ENCODE measurements at places on chromosomes 2 and 18.
A peak's percentile ranks its signal among the peaks of the same experiment; 100 is the strongest.

GRCh38 chr18:77068321-77069312 lies 64.0 kb downstream of the MBP start:
- DNase-seq: peak; percentile 25

DNA sequence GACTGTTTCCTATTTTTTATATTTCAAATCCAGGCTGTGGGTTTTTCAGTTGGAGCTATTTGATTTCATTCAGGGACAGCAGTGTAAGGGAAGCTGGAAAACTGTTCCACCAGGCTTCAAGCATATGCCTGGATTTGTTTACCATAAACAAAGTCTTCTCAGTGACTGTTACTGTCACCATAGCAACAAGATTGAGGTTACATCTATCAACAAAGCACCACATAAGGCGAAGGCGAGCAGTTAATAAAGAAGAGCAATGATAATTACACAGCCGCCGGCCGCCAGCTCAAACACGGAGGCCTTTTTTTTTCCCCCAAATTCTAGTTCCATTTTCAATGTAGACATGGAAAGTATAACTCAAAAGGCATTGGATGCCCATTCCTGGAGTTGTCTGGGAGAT lies 553.7 kb upstream of the SYT4 start:
- DNase-seq: no peak

- no peak for DNase-seq
Measured at GRCh38 chr2:145750144-145750543, 1230.2 kb upstream of the ZEB2 start.

DNA sequence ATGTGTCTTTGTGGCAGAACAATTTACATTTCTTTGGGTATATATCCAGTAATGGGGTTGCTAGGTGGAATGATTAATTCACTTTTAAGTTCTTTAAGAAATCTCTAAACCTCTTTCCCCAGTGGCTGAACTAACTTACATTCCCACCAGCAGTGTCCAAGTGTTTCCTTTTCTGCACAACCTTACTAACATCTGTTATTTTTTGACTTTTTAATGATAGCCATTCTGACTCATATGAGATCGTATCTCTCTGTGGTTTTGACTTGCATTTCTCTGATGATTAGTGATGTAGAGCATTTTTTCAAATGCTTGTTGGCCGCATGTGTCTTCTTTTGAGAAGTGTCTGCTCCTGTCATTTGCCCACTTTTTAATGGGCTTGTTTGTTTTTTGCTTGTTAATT lies 43.1 kb upstream of the PTH2R start:
- peak; percentile 11 for DNase-seq

- DNase-seq: no peak
Measured at GRCh38 chr2:161307676-161308075, 549 bp upstream of the PSMD14 start.

DNA sequence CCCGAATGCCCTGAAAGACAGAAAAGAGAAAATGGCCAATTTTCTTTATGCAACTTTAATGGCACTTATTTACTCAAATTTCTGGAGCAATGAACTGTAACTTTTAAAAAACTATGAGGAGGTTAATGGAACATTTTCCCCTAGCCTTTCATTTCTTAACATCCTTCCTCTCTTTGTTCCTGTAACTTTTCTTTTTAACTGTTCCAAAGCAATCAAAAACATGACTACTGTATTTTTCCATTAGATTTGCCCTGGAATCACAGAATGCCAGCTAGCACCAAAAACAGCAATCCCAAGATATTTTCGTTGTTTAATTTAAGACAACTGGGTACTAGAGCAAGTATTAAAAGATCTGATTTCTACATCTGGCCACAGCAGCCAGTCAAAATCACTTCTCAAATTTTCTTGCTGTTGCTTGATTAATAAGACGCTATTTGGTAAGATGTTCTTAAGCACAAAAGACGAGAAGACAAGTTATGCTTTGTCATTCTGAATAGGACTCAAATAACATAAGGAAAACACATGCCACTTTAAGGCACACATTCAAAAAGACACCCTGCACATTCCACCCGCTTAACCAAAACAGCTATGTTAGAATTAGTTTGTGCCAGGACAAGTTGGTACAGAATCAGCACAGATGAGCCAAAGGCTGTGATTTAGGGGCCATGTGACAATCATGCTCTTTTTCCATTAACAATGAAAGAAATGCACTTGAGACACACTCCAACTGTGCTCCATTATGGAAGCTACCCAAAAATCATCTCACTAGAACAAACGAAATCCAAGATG lies 3.6 kb downstream of the STARD7 start:
- DNase-seq: no peak

- peak; percentile 43 for DNase-seq
Measured at GRCh38 chr18:13465476-13465875, 246.9 kb downstream of the LDLRAD4 start.

DNA sequence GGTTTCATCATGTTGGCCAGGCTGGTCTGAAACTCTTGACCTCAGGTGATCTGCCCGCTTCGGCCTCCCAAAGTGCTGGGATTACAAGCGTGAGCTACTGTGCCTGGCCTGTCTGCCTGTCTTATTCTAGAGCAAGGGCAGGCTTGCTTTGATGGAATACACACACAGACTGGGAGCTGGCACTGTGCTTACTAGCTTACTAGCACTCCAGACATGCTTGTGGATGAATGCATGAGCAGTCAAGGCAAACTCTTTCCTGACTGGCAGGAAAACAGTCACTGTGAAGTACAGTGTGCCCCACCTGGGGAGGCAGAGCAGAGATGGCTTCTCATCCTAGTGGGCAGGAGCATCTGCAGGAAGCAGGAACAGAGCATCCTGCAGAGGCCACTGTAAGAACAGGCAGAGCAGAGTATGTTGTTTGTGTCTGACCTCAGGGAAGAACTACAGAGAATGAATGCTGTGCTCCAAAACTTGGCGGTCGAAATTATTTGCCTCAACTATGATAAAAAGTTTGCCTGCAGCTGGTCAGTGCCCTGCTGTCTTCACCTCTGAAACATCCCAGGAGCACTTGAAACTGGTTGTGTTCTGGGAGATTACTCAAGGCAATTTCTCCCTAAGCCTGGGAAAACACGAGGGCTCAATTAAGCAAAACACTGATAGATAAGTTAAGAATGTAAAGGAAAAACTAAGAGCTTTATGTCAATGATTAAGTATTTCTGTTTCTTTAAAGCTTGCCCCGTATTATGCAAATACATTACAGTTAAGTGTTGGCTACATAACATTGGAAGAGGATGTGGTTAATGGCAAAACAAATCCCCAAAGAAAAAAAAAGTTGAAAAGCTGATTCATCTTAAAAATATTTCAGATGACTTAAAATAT lies 102.4 kb downstream of the VAPA start:
- peak; percentile 77 for DNase-seq

GRCh38 chr2:29446847-29447246 lies 331.6 kb downstream of the CLIP4 start:
- DNase-seq: no peak

DNA sequence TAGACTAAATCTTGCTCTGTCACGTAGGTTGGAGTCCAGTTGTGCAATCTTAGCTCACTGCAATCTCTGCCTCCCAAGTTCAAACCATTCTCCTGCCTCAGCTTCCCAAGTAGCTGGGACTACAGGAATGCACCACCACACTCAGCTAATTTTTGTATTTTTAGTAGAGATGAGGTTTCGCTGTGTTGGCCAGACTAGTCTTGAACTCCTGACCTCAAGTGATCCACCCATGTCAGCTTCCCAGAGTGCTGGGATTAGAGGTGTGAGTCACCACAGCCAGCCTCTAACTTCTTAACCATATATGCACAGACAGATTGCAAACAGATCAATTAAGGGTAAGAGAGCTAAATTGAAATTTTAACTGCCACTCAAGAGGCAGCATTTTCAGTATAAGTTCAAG lies 22.1 kb upstream of the CNGA3 start:
- DNase-seq: peak; percentile 54

- DNase-seq: no peak
Measured at GRCh38 chr2:194718881-194719280, 938.1 kb upstream of the SLC39A10 start.

- no peak for DNase-seq
Measured at GRCh38 chr2:226903179-226903578, 67.3 kb downstream of the RHBDD1 start.

DNA sequence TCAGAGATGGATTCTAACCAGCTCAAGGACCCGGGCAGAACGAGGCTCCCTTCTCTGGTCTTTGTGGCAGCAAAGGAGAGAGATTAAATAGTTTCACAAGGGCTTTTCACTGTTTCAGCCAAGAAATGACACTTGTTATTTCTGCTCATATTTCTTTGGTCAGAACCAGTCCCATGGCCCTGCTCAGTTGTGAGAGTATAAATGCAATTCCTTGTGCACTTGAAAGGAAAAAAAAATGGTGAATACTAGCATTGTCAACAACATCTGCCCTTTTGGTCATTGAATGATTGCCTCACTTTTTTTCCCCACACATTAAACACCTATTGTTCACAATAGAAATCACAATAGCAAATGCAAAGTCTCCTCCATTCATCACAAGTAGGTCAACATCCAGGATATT lies 104.4 kb downstream of the RDH14 start:
- DNase-seq: no peak

DNA sequence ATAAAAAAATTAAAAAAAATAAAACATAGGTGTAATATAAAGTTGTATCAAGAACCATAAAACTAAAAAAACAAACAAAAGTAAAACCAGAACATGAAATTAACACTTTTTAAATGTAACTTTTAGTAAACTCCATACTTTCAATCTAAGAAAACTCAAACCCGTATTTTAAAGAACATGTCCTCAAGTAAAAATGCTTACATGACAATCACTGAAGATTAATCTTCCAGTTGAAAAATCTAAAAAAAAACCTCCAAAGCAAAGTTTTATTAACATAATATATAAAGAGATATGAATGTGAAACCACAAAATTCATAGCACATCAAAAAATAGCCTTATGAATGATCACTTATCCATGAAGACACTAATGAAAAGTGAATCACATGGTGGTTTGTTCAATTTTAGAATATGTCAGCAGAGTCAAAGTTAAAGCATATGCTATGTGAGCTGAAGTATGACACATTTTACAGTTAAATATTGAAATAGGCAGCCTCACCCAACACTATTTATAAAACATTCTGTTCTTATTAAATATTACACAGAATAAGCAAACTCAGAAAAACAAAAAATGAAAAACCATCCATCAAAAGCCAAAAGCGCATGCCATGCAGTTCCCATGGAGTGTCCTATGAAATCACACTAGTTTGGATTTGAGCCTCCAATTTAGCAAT lies 23.1 kb upstream of the CHAC2 start:
- DNase-seq: no peak

- no peak for DNase-seq
Measured at GRCh38 chr2:96409081-96409819, 73.7 kb downstream of the NCAPH start.

DNA sequence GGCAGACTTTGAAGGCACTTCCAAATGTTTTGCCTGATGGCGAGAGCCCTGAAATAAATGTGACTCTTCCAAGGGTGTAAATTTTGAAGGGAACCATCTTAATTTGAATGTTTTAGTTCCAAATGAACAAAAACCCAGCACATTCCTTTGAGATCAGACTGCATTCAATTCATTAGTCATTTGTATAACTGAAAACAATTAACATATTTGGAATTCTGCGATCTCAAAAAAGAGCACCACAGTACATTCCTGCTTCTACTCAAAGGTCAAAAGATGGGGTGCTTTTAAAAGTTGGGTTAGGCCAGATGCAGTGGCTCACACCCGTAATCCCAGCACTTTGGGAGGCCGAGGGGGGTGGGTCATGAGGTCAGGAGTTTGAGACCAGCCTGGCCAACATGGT lies 38.2 kb upstream of the CHRNA1 start:
- DNase-seq: no peak

- DNase-seq: no peak
Measured at GRCh38 chr2:204738721-204739120, 193.4 kb downstream of the PARD3B start.

GRCh38 chr2:226362980-226363379 lies 436.6 kb downstream of the IRS1 start:
- DNase-seq: no peak

DNA sequence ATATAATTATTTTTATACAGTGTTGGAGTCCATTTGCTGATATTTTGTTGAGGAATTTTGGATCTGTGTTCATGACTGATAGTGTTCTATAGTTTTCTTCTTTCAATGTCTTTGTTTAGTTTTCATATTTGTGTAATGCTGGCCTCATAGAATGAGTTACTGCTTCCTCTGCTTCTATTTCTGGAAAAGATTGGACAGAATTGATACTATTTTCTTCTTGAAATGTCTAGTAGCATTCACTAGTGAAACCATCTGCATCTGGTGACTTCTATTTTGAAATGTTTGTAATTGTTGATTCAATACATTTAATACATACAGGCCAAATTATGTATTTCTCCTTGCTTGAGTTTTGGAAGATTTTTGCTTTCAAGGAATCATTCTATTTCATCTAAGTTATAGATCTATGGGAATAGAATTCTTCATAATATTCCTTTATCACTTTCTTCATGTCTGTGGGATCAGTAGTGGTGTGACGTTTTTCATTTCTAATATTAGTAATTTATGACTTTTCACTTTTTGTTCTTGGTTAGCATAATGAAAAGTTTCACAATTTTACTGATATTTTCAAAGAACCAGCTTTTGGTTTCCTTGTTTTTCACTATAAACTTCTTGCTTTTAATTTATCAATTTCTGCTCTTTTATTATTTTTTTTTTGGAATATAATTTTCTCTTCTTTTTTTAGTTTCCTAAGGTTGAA lies 509.9 kb upstream of the VRK2 start:
- no peak for DNase-seq

- DNase-seq: peak; percentile 67
Measured at GRCh38 chr2:60745761-60746160, 10.3 kb upstream of the PAPOLG start.

GRCh38 chr2:226788064-226788463 lies 11.6 kb downstream of the IRS1 start:
- DNase-seq: no peak

All from MV-4-11 (cell line).